Left lung (tissue), 14 donors: ENCODE measurements at places on chromosomes 1 and 21. TPM values are rescaled to one million over a fixed set of nuclear protein-coding genes. Genes with fewer than 3 reads are reported as not detected.

GRCh38 chr1:19869929-19870328 is 12.3 kb upstream of the OTUD3 start:
- DNase-seq: no peak

The GFI1 gene
- polyA plus RNA-seq: 0.77 TPM

The IRF6 gene
- polyA plus RNA-seq: 17.4 TPM

The TMEM81 gene
- polyA plus RNA-seq: 3.3 TPM

- DNase-seq: no peak
Measured at GRCh38 chr1:62809788-62810187, 25.9 kb downstream of the ATG4C start.

DNA sequence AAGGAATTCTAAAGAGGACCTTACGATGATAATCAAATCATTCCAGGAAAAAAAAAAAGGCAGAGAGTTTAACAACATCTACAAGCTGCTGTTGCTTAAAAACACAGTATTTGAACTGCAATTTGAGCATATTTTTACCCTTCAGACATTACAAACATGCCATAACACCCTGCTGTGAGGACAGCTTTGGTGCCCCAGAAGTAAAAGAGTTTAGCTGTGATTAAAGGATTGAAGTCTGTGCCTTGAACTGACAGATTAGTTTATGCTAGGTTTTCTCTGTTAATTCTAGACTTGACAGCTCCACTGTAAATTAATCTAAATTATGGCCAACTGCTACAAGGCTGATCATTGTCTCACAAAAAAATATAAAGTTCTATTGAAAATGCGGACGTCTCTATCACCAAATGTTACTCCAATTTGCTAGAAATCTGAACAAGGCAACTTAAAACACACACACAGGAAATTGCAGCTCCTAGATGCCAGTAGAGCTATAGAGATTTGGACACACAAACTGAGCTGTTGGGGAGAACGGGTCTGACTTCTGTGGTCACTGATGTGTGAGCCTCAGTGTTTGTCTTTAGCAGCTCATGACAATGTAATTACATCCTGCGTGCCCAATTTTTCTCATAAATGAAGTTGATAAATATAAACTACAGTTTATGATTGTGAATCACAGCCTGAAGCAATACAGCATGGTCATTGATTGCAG is 217.9 kb downstream of the NTNG1 start:
- DNase-seq: no peak

The SNIP1 gene
- 14.1 TPM for polyA plus RNA-seq
